ENCODE measurements at places on chromosomes 6 and 20.

- DNase-seq: no peak
These were observed 272.9 kb upstream of the SUPT3H start for GRCh38 chr6:45650524-45651135.

DNA sequence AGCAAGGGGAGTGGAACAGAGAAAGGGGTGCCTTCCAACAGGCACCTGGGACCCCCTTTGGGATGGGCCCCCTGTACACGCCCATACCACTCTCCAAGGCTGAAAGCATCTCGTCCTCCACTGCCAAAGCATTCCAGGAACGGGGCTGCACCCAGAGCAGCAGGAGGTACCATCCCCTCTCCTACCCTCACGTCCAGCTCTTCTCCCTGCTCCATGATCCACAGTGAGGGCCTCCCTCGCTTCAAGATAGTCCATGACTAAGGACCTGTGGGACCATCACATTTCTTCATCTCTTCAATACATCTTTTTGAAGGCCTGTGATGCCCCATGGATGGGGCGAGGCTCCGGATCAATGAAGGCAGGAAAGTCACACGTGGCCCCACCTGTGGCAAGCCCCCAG lies 209.9 kb downstream of the ANKRD60 start:
- DNase-seq: no peak

- no peak for DNase-seq
These were observed 45.9 kb downstream of the SH3BGRL2 start for GRCh38 chr6:79676785-79677736.

- DNase-seq: no peak
These were observed 64.6 kb upstream of the PTPN1 start for GRCh38 chr20:50445354-50446151.

GRCh38 chr20:37898233-37899104 lies 4.5 kb upstream of the VSTM2L start:
- no peak for DNase-seq

- DNase-seq: no peak
These were observed 170.9 kb downstream of the GJA10 start for GRCh38 chr6:90065173-90065572.

GRCh38 chr20:5127859-5128424 lies 1.1 kb downstream of the CDS2 start:
- DNase-seq: no peak

- DNase-seq: no peak
These were observed 8.5 kb downstream of the NDUFAF4 start for GRCh38 chr6:96889146-96889545.

DNA sequence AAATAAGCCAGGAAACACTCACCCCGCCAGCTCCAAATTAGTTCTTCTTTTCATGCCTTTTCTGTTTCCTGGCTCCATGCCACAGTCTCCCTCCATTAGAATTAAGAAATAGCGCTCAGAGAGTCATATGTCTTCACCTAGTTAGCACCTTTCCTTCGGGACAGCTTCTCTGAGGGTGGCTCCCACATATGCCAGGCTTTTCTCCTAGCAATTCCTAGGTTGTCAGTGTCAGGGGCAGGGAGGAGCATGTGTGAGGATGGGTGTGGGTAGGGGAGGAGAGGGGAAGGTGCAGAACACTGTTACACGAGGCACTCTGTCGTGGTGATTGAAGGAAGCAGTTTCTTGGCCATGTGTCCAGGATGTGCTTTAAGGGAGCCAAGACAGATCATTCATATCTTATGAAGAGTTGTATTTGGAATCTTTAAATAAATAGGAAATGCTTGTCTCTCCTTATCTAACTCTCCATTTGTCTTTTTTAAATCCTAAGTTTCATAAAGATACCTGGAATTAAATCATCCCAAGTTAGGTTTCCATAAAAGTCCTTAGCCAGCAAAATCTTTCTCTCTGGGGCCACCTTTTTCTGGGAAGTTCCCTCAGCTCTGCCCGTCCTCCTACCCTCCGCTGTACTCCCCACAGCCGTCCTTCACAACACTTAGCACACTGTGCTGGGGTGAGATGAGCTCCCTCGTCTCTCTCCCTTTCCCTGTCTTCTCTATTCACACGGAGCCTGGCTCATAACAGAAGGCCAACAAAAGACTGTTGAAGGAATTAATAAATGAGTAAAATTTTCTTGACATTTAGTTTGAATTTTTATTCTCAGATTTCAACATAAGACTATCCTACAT lies 361.0 kb downstream of the CD83 start:
- no peak for DNase-seq

DNA sequence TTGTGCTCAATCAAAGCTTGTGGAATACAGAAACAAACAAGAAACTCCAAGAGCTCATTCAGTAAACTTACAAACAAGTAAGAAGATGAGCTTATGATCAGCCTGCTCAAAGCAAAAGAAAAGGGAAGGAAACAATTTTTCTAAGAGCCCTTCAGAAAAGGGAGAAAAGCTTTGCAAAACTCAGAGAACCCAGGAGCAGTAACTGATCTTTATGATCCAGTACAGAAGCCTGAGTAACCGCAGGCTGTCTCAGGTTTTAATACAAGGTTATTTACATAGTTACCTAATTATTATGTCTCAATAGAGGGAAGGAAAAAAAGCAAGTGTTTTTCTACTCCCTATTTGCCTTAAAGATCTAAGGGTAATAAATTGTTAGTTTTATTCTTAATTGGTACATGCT lies 226.5 kb downstream of the MAFB start:
- no peak for DNase-seq

DNA sequence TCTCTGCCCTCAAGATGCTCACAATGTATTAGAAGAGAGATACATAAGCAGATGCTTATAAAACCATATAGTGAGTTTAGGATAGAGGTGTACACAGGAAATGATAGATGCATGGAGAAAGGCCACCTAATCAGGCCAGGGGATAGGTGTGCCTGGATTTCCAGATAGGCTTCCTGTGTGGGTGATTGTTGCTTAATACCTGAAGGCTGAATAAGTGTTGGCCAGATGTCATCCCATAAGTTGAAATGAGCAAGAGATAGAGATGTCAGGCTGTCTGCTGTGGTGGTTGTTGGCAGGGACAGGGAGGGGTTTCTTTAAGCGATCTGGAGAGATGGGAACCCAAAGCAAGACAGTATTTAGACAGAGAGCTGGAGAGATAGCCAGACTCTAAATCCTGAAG lies 109.8 kb upstream of the SGK1 start:
- DNase-seq: no peak

- no peak for DNase-seq
These were observed 74.2 kb upstream of the AGPAT4 start for GRCh38 chr6:161347988-161348627.

DNA sequence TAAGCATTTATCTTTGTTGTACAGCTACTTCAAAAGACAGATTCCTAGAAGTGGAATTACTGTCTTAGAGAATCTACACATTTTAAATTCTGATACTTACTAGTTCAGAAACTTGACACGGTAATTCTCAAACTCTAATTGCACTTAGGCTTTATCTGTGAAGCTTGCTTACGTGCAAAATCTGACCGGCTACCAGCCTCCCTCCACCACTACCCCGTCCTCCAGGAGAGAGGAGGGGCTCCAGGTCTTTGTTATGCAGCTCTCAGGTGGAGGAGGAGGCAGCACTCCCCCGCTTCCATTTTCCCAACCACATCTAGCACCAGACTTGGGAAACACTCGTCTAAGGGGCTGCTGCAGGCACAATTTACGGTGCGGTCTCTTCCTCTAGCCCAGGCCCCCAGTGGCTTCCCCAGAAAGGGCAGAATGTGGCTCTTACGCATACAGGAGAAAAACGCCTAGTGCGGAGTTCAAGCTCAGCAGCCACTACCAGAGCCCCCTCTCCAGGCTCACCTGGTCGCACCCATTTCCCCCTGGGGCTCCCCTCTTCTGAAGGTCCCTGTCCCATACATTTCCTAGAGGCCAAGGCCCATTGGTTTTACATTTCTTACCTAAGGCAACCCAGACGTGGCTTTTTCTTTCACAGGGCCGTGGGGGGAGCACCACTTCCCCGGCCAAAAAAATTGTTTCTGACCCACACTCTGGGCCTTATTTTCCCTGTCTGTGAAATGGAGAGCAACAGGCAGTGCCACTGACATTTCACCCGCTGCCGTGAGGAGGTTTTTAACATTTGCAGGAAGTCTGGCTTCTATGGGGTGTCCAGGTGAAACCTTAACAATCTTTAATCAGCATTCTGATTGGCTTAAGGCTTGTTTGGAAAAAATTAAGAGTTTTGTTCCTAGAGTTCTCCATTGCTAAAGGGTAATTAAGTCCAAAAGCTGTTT lies 1.6 kb upstream of the TGIF2 start:
- DNase-seq: no peak

- DNase-seq: no peak
These were observed 592.4 kb downstream of the RFPL4B start for GRCh38 chr6:112939563-112939962.

DNA sequence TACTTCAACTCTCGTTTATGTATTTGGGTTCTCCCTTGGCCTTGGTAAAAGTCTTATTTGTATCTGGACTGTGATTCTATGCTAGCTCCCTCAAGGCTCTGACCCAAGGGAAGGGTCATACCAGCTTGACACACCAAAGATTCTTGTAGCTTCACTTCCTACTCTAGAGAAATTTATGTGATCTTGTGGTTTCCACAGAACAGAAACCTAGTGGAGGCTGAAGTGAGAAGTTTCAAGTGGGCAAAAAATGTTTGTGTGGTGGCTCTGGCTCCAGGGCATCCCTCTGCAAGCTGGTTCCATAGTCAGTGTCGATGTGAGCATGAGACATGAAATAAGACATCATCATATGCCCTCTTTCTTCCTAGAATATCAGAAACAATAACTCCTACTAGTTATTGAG lies 48.1 kb upstream of the TNFRSF21 start:
- no peak for DNase-seq

DNA sequence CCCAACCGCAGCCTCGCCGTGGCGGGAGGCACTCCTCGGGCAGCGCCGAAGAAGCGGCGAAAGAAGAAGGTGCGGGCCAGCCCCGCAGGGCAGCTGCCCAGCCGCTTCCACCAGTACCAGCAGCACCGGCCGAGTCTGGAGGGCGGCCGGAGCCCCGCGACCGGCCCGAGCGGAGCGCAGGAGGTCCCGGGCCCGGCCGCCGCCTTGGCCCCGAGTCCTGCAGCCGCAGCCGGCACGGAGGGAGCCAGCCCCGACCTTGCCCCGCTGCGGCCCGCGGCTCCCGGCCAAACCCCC lies 525 bp downstream of the PNRC1 start:
- DNase-seq: no peak

DNA sequence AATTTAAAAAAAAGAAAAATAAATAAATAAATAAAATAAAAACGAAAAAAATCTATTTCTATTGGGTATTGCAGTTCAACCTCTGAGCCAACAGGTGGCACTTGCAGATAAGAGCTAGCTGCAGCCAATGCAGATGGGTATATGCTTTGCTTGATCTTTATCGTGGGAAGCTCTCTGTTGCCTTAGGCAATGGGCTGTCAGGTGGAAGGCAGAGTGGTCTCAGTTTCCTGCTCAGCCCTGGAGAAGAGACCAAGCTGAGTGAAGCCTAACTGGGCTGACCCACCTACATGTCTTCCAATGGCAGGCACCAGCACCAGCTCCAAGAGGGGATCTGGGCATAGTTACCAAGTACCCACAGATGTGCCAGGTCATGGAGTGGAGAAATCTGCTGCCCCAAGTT lies 95.0 kb downstream of the AK9 start:
- no peak for DNase-seq

DNA sequence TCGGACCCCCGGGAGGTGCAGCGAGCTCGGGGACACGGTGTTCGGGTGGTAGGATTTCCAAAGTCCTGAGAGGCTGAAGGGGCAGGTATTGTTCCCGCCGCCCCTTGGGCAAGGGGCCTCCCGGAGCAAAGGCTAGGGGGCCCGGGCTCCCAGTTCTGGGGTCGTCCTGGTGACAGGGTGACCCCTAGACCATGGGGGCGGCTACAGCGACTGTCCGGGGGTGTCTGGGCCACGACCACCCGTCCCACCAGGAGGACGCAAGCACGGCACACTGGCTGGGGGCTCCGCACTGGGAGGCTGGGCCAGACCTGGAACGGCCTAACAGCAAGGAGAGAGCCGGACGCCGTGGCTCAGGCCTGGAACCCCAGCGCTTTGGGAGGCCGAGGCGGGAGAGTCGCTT lies 55.6 kb downstream of the PRR18 start:
- no peak for DNase-seq

DNA sequence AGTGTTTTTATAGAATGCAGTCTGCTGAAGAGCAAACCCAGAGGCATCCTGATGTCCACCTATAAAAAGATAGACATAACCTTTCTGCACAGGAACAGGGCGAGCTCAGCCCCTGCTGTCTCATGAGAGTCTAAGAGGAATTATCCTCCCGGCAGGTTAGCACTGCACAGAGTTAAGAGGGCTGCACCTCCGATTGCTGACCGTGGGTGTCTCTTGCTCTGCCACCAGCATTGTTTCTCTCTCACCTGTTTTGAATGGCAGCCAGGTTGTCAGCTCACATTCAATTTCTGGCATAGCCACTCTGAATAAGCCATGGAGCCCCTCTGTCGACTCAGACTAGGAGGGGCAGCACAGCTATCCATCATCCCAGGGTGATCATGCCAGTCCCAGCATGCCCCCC lies 211.2 kb downstream of the PHACTR1 start:
- DNase-seq: no peak

DNA sequence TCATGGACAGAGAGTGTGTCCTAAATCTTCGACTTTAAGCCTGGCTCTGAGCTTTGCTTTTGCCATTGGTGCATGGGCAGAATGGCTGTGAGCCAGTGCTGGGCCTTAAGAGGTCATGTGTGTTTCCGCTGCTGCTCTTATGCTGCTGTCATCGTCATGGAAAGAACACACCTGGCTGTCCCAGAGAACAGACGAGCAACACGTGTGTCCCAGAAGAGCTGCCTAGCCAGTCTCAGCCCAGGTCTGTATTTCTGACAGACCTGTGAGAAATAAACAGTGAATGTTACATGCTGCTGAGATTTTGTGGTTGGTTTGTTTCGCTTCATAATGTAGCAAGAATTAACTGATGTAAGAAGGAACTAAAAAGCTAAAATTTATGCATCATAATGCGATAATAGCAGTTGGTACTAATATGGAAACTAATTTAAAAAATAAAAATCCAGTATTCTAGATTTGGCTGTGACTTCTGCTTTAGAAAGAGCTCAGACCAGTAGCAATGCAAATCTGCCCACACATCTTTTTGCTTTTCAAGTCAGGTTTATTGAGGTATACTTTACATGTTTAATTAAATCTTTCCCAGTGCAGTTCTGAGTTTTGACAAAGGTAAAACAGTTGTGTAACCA lies 11.5 kb upstream of the SCP2D1 start:
- no peak for DNase-seq

DNA sequence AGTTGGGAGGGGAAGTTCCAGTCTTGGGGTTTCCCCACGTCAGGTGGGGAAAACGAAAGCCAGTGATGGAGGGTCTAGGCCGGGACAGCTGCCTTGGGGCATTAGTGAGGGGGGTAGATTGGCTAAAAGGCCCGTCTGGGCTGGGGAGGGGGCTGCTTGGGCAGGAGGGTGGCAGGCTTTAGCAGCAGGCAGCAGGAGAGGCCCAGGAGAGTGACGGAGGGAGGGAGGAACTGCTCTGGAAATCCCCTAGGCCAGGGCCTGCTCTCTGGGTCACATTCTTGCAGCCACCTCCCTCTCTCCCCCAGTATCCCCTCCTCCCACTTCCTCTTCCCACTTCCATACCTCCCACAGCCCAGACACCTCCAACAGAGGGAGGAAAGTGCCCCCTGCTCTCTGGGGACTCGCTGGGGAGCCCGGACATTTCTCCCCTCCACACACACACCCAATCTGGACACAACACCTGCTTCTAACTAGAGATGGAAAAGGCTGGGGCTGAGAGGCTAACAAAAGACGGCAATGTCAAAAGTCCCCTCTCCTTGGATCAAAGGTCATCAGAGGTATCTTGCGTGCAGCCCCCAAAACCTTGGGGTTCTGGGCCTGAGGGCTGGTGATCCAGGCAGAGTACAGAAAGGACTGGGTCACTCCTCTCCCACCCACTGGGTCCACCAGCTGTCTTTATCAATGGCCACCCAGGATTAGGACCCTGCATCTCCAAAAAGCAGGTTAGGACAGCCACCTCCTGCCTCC lies 1.8 kb downstream of the NFKBIE start:
- no peak for DNase-seq

Measured in AG04450 (cell line).